GM23338 (cell line): ENCODE measurements at places on chromosomes 1 and 21.

GRCh38 chr1:1858382-1859086 is 32.4 kb downstream of the GNB1 start:
- DNase-seq = peak; percentile 72

DNA sequence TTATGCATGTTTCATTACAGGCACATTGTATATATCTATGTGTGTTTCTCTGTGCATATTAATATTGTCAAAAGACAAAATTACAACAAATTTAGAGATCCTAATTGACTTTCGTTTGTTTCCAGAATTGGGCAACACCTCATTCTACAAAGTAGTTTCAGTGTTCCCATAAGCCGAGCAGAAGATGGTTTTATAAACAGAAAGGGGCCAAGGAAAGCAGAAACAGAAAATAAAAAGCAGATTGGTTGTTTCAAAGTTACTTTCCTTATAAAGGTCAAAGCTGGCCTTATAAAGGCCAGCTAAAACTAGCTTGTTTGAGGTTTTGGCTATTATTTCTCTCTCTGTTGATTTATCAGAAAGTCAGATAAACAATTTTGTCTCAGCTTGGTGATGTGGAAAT is 116.2 kb upstream of the FGGY start:
- DNase-seq = no peak

DNA sequence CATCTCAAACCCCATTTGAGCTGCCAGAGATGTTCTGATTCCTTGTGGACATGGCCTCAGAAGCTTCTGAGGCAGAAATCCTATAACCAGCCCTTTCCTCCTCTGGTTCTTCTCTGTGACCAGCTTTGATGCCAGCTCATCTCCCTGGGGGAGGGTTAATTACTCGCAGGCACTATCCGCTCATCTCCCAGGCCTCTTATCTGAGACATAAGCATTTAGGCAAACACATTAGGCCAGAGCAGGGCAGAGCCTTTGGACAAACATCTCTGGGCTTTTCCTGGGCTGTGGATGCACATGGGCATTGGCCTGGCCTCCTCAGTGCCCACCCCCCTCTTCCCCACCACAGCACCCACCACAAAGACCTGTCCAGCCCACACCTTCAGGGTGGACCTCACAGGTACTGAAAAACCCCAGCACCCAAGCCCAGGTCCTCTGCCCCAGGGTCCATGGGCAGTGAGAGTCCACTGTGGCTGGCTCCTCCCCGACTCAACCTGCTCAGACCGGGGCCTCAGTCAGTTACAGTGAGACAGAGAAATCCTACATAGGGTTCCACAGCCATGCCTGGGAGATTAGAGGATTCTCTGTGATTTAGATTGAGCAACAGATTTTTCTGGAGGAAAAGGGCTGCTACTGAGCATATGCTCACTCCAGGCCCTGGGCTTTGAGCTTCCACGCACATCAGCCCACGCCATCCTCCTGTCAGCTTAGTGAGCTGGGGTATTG is 26.9 kb downstream of the IGSF21 start:
- no peak for DNase-seq

DNA sequence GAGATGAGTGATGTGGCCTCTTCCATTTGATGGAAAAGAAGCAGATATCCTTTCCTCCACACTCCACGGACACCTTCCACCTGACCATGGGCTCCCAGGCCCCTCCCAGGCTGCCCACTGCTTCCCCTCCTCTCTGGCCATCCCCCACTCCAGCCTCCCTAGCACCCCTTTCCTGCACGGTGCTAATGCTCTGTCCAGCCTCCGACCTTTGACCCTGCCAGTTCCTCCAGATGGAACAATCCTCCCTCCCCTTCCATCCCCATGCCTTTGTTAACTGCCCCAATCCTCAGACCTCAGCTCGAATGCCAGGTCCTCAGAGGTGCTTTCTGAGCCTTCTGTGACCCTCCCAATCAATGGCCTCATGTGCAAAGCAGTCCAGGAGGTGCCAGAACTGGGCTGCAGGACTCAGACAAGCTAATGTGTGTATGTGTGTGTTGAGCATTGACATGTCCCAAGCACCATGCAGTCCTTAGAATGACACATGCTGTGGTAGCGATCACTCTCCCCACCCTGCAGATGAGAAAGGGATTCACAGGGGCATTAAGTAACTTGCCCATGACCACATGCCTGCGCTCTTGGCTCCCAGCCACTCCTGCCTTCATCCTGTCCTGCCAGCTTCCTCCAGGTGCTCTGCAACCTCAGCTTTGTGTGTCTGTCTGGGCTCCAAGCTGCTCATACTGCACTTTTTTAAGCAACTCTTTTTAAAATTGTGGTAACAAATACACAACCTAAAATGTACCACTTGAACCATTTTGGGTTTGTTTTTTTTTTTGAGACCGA is 63.5 kb upstream of the EDN2 start:
- DNase-seq = no peak

DNA sequence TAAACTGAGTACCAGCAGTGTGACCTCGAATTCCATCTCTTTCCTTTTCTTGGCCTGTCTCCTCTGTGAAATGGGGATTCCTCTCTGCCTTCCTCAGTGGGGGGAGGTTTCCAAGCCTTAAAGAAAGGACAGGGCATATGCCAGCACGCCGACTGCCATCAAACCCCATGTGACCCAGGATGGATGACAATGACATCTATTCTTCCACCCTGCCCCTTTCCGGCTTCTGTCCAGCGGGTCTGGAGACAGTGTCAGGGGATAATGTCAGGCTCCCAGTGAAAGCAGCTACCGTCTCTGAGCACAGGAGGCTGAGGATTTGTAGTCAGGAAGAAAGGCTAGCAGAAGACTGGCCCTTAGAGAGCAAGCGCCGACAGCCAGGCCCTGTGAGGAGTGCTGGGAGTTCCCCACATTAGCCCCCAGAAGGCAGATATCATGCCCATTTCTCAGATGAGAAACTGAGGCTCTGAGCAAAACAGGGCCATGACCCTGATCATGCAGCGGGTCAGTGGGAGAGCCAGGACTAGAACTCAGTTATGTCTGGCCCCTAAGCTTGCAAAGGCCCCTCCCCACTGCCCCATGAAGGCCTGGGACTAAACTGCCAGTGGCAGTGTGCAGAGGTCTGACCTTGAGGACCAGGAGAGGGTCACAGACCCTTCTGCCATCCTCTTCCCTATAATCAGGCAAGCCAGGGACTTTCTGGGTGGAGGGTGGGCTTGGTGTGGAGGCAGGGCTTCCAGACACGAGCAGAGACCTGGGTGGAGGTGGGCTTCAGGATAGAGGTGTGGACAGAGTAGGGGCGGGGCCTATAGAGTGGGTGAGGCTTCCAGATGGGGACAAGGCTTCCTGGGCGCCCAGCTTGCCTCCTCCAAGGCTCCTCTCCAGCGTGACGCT is 30.1 kb downstream of the CDCA8 start:
- DNase-seq = no peak

- DNase-seq = no peak
Observed at GRCh38 chr1:180096584-180097325, 57.9 kb upstream of the QSOX1 start.

DNA sequence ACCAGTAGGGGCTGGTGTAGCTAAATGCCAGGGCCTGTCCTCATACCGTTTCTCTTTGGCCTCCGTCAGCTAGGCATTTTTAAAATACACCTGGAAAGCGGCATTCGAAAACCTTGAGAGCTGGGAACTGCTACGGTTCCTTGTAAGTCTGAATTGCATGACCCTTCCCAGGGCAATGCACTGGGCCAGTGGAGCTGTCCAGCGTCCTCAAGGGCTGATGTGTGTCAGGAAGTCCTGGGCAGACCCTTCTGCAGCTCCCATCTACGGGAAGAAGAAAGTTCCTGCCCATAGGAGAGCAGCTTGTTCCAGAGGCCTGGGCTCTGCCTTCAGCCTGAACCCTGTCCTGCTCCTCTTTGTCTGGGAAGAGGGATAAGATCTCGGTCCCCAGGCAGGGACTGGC is 34.1 kb downstream of the UBASH3A start:
- DNase-seq = peak; percentile 34

GRCh38 chr1:161531986-161532643 is 7.8 kb downstream of the HSPA6 start:
- peak; percentile 8 for DNase-seq

DNA sequence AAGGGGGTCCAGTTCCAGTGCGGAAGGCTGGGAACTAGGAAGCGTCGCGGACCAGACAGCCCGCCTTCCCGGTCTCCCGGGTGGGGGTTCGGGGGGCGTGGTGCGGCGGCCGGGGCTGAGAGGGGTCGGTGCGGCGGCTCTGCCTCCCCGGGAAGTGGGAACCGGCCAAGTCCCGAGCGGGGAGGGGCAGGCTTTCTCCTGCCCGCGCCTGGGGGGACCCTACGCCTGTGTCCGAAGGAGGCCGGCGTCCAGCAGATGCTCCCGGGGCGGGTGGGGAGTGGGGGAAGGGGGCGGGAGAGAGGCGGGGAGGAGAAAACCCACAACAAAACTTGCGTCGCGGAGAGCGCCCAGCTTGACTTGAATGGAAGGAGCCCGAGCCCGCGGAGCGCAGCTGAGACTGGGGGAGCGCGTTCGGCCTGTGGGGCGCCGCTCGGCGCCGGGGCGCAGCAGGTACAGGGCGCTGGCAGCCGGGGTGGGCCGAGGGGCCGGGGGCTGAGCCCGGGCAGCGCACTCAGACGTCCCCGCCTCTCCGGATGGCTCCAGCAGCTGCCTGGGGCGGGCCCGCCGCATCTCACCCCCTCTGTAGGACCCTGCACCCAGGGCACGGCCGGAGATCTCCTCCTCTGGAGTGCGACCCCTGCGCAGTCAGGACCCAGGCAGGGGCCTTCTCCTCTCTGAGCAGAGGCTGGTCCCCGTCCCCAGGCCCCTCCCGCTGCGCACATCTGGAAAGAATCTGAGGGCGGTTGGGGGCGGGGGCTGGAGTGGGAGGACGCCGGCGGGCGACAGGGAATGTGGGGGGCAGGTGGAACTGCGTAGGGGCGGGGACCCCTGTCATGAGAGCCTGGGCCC is at the start of gene PODN:
PODN (plus strand) TSS at position 355 of the 849 bp plus-strand sequence. CDS start 7,643 bp downstream, outside the sequence.
- DNase-seq = peak; percentile 59

GRCh38 chr1:31626223-31627207 is 9.0 kb downstream of the HCRTR1 start:
- DNase-seq = peak; percentile 49

DNA sequence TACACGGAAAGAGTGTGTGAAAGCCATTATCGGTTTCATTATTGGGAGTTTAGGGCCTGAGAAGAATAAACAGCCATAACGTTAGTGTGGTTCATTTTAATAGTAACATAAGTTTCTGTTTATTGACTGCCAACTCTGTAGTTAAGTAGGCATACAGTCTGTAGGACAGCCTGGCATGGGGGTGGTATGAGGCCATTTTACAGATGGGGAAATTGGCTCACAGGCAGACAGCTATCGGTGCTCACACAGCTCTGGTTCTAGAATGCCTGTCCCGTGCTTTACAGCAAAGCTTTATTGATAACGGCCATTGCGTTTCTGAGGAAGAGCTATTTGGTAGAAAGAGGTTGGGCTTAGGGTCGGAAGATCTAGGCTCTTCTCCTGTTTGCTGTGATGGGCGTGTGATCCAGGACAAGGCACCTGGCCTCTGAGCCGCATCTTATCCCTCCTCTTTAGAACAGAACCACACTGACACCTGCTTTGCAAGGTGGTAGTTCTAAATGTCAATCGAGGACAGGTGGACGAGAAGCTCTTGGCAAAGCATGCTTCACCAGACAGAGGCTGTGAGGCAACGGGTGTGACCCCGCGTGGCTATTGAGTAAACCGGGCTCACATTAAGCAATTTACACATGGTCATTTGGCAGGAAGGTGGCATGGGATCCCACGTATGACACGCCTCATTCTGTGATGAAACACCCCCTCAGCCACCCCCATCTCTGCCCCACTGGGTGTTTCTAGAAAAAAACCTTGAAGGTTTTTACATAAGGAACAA is 14.9 kb downstream of the ETS2 start:
- DNase-seq = no peak

GRCh38 chr1:202207292-202207691 is 13.7 kb downstream of the LGR6 start:
- DNase-seq = peak; percentile 58

- DNase-seq = no peak
Observed at GRCh38 chr1:2145946-2146835, 48.4 kb downstream of the FAAP20 start.

- no peak for DNase-seq
Observed at GRCh38 chr1:186474208-186474607, 13.3 kb upstream of the PDC start.

GRCh38 chr21:14124266-14124665 is 86.5 kb downstream of the LIPI start:
- DNase-seq = no peak

- DNase-seq = no peak
Observed at GRCh38 chr1:39034114-39034654, 8.0 kb downstream of the NDUFS5 start.

- no peak for DNase-seq
Observed at GRCh38 chr1:114342376-114342775, 168.6 kb downstream of the TRIM33 start.

DNA sequence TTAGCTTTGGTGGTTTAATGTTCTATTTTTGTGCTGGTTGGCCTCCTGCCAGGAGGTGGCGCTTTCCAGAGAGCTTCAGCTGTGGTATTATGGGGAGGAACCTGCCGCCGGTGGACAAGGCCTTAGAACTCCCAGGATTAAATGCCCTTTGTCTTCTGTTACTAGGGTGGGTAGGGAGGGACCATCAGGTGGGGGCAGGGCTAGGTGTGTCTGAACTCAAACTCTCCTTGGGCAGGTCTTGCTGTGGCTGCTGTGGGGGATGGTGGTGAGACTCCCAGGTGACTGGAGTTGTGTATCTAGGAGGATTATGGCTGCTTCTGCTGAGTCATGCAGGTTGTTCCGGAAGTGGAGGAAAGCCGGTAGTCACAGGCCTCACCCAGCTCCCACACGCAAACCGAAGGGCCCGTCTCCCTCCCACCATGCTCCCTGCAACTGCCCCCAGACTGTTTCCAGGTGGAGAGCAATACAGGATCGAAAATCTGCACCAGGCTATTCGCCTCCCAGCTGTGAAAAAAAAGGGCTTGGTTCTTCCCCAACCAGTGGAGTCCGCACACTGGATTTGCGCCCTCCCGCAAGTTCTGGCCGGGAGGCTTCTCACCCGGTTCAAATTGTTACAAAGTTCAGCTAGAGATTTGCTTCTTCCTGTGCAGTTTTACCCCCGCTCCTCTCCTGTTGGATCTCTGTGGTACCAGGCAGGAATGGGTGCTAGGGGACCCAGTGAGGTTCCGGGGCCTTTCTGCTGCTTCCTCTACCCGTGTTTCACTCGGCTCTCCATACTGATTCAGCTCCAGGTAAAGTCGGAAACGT is 220.5 kb downstream of the CENPF start:
- peak; percentile 38 for DNase-seq

- no peak for DNase-seq
Observed at GRCh38 chr1:159763686-159764085, 17.1 kb upstream of the DUSP23 start.

- no peak for DNase-seq
Observed at GRCh38 chr1:107058245-107059032, 2.0 kb downstream of the PRMT6 start.

DNA sequence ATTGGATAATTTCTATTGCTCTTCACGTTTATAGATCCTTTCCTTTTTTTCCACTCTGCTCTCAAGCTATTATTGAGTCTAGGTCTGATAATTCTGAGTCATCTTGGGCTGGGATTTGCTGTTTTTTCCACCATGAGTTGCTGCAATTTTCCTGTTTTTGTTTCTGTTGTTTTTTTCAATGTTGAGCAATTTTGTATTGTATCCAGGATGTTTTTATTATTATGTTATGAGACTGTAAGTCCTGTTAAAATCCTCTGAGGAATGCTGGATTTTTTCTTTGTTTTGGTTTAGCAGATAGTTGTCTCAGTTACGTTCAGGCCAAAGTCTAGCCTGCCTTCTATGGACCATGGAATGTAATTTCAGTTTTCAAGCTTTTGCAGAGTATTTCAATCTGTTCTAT is 13.0 kb upstream of the SLC35A3 start:
- DNase-seq = no peak

GRCh38 chr1:212438831-212439237 is 6.1 kb downstream of the NENF start:
- no peak for DNase-seq
